ENCODE measurements at places on chromosomes 3 and 15. TPM values are rescaled to one million over a fixed set of nuclear protein-coding genes. Genes with fewer than 3 reads are reported as not detected.

Gene SCN5A
- total RNA-seq: 0.05 TPM

Gene GOLGA8O
- 3.2 TPM for total RNA-seq

Gene CSPG5
- 0.48 TPM for total RNA-seq

Gene COL7A1
- 2.5 TPM for total RNA-seq

Gene LRRC49
- 0.25 TPM for total RNA-seq

Gene RTP1
- not detected for total RNA-seq

Gene SLC12A1
- not detected for total RNA-seq

Gene SLC2A2
- total RNA-seq: 351 TPM

Gene SENP8
- total RNA-seq: 1.6 TPM

Gene TWF2
- total RNA-seq: 16.8 TPM

Gene GRAMD1C
- 16.5 TPM for total RNA-seq

Gene C3orf22
- not detected for total RNA-seq

Gene CCR2
- total RNA-seq: 0.33 TPM

Gene IGSF11
- 0.08 TPM for total RNA-seq

Gene CHRM5
- total RNA-seq: not detected

Gene CEP19
- 0.43 TPM for total RNA-seq

Gene COLQ
- total RNA-seq: 1.3 TPM

Gene MYO5C
- total RNA-seq: 6.3 TPM

Gene PPM1L
- total RNA-seq: 26.4 TPM

Gene WDR6
- 79.5 TPM for total RNA-seq

Gene TM4SF4
- total RNA-seq: 220 TPM

Gene TMEM45A
- 62.7 TPM for total RNA-seq

Gene SRGAP3
- 2.8 TPM for total RNA-seq

Gene DPPA4
- 1.8 TPM for total RNA-seq
